Activated naive CD8-positive, alpha-beta T cell treated with anti-CD3 and anti-CD28 coated beads, Interleukin-2, amount 10 ng/mL, durations not matched to agents 7 days and 5 days (primary cell): ENCODE measurements at places on chromosomes 16 and 17. TPM values are rescaled to one million over a fixed set of nuclear protein-coding genes. Genes with fewer than 3 reads are reported as not detected.
A peak's percentile ranks its signal among the peaks of the same experiment; 100 is the strongest.

- no peak for DNase-seq
Measured at GRCh38 chr16:12354296-12354833, 377.8 kb downstream of the SNX29 start.

Gene CES3
- total RNA-seq, result 4.8 TPM

DNA sequence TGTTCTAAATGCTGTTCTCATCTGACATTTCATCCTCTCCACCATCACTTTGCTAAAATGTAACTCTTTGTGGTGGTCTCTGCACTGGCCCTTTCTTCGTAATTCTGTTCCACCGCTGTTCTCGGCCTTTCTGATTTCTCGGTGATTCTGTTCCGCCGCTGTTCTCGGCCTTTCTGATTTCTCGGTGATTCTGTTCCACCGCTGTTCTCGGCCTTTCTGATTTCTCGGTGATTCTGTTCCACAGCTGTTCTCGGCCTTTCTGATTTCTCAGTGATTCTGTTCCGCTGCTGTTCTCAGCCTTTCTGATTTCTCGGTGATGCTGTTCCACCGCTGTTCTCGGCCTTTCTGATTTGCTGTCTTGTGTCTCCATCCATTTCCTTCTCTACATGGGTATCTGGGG, 12.3 kb downstream of the FOXF1 start:
- no peak for DNase-seq

Gene TAC4
- total RNA-seq, result not detected

Gene ADAMTS18
- total RNA-seq, result not detected

- no peak for DNase-seq
Measured at GRCh38 chr17:61289408-61290385, 109.9 kb upstream of the TBX2 start.

GRCh38 chr16:17354141-17354601, 116.6 kb downstream of the XYLT1 start:
- DNase-seq, result no peak

DNA sequence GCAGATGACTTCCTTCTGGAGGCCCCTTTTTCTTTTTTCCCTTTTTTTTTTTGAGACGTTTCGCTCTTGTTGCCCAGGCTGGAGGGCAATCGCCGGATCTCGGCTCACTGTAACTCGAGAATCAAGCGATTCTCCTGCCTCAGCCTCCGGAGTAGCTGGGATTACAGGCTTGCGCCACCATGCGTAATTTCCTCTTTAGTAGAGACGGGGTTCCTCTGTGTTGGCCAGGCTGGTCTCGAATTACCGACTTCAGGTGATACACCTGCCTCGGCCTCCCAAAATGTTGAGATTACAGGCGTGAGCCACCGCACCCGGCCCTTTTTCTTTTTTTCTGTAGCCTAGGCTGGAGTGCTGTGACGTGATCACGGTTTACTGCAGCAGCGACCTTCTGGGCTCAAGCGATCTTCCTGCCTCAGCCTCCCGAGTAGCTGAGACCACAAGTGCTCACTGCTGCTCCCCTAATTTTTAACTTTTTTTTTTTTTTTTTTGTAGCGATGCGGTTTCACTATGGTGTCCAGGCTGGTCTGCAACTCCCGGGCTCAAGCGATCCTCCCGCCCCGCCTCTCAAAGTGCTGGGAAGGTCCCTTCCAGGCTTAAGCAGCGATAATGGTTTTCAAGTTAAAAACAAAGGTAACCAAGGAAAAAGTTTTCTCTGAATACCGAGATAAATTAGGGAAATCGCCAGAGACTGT, 956 bp upstream of the IST1 start:
- peak; percentile 51 for DNase-seq

DNA sequence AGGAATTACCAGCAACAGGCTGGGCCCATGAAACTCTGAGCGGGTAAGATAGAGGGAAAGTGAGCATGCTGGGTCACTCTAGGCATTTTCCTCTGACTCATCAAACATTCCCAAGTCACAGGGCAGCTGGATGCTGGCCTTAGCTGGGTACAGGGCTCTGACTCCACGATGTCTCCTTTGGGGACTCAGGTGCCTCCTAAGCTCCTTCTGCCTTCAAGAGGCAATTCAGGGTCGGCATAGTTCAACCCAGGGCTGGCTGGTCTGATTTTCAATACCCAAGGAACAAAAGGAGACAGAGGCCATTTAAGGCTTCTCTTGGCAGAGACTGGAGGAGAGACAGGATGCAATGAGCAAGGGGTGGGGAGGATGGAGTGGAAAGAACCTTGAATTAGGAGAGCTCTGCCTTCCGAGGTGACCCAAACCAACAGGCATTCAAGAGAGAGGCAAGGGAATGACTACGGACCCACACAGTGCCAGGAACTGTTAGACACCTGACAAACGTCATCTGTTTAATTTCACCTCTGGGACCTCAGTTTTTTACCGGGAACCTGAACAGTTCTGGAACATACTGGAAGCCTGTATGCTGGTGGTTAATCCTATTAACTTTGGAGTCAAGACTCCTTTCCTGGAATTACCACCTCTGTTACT, 910 bp downstream of the WBP2 start:
- no peak for DNase-seq

DNA sequence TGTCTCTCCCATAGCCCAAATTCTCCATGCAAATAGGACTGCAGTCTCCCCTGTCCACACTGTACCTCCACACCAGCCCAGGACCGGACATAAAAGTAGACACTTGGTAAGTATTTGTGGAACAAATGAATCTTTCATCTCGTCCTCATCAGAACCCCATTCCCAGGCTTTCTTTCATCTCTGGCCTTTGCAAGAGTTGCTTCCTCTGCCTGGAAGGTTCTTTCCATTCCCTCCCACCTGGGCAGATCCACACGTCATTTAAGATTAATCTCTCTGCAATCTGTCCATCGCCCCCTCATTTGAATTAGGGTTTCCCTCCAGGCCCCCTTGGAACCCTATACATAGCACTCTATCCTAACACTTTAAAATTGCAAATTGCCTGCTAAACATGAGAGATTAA, 3.9 kb upstream of the NXPH3 start:
- DNase-seq, result no peak

GRCh38 chr17:55157165-55157564, 107.6 kb upstream of the HLF start:
- DNase-seq, result no peak

Gene CLEC18C
- 1.1 TPM for total RNA-seq

DNA sequence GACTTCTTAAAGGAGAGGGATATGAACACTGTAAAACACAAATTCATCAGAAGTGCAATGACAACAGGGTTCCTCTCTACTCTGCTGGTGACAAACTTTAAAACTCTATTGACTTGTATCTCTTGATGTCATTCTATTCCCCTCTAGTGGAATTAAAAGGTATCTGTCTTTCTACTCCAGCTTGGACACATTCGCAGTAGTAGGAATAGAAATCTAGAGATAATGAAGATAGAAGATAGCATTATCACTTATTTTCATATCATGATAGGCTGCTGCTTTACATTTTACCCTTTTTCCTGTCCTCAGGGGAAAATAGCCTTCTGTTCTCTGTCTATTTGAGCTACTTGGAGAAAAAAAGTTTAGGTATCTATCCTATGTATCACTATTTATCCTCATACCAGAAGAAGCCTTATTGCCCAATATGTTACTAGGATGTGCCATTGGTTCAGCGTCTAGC, 209.6 kb upstream of the CACNG5 start:
- DNase-seq, result no peak

Gene PITPNM3
- total RNA-seq, result 0.64 TPM

Gene ABCC11
- total RNA-seq, result 0.09 TPM

- no peak for DNase-seq
Measured at GRCh38 chr16:30418350-30419181, 11.2 kb downstream of the ZNF771 start.

Gene STH
- total RNA-seq, result not detected

DNA sequence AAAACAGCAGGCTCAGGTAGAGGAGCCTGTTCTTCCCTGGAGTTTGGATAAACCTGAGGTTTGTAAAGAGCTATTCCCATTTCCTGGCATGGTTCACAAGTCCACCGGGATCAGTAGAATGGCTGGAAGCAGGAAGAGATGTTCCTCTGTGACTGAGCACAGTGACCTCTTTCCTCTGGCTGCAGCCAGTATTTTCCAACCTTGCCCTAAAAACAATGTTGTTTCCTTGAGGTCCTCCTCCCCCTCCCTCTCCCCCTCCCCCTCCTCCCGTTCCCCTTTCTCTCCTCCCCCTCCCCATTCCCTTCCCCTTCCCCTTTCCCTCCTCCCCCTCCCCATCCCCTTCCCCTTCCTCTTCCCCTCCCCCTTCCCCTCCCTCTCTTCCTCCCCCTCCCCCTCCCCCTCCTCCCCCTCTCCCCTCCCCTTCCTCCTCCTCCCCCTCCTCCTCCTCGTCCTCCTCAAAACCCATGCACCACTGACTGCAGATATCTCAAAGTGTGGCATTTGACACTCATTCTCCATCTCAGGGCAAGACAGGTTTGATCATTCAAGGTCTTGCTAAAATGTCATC, 58.9 kb upstream of the MON1B start:
- no peak for DNase-seq

DNA sequence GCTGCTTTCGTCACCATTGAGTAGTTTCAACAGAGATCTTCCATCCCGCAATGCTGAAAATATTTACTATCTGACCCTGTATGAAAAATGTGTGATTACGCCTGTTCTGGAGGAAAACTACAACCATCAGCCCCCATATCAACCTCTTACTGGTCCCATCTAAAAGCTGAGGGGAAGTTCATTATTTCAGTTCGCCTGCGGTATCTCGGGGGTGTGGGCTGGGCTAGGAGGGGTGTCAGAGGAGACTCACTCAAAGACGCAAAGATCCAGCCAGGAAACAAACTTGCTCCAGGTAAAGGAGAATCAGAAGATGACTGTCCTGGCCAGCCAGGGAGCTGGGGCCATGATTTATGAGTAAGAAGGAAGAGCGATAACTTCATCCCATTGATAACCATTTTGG, 13.7 kb downstream of the CACNG1 start:
- no peak for DNase-seq

DNA sequence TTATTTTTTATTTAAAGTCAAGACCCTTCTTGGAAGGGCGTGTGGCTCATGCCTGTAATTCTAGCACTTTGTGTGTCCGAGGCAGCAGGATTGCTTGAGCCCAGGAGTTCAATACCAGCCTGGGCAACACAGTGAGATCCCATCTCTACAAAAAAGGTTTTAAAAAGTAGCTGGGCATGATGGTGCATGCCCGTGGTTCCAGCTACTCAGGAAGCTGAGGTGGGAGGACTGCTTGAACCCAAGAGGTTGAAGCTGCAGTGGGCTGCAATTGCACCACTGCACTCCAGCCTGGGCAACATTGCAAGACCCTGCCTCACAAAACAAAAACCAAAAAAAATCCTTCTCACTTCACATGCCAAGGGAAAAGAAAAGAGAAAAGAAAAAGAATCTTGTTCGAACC, 29.6 kb downstream of the MINK1 start:
- no peak for DNase-seq

- DNase-seq, result no peak
Measured at GRCh38 chr16:14015948-14016347, 55.2 kb upstream of the MRTFB start.

Gene SBK1
- 15.9 TPM for total RNA-seq

Gene PRAC1
- total RNA-seq, result not detected

GRCh38 chr17:45410144-45411091, 22.3 kb downstream of the ARHGAP27 start:
- DNase-seq, result peak; percentile 72

Gene OR1D2
- total RNA-seq, result not detected

DNA sequence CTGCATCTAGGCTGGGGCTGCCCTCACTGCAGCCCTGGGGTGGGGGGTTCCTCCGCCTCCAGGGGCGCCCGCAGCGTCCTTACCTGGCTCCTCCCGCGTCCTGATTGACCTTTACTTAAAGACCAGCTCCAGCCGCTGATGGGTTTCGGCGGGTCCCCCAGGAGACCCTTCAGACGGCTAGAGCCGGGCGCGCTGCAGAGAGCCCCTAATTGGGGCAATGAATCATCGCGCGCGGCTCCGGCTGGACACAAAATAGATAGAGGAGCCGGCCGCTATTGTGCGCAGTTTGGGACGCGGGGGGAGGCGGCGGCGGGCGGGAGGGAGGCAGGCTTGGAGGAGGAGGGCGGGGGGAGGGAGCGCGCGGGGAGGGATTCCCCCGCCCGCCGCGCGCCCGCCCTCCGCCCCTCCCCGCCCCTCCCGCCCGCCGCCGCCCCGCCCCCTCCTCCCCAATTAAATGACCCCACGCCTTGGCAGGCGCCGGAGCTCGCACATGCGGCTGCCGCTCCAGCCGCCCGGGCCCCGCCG, 56.5 kb upstream of the CIBAR2 start:
- DNase-seq, result no peak

DNA sequence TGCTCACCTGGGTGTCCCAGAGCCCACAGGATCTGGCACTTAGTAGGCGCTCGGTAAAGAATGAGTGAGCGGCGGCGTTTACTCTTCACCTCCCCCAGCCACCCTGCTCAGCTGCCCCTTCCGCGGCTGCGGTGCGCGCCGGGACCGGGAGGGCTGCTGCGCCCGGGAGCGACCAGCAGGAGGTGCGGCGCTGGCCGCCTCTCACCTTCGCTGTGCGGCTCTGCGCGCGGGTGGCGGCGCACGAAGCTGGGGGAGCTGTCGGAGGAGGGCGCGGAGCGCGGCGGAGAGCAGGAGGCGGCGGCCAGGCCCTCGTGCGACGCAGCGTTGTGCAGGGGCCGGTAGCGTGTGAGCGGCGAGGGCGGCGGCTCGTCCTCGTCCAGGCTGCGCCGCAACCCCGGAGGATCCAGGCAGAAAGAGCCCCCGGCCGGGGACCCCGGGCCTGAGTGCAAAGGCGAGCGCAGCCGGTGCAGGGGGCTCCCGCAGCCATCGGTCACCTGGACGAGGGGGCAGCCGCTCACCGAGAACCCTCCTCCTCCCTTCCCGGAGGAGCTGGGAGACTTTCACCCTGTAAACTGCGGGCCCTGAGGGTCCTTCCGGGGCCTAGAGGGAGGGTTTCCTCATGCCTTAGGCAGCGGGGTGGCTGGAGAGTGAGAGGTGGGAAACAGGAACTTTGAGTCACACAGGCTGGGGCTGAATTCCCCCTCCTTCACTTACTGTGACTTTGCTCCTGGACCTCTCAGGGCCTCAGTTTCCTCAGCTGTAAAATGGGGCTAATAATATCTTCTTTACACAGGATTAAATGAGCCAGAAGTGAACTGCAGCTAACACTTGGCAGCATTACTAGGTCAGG, 12.5 kb downstream of the SAMD14 start:
- DNase-seq, result peak; percentile 81

Gene C1QBP
- 112 TPM for total RNA-seq

Gene COQ9
- 40.3 TPM for total RNA-seq

- DNase-seq, result no peak
Measured at GRCh38 chr17:19644493-19645210, 3.9 kb upstream of the ALDH3A2 start.

Gene SPIRE2
- 1.5 TPM for total RNA-seq

Gene MFAP4
- total RNA-seq, result not detected

Gene CD300E
- total RNA-seq, result not detected

Gene KRTAP4-3
- total RNA-seq, result not detected

DNA sequence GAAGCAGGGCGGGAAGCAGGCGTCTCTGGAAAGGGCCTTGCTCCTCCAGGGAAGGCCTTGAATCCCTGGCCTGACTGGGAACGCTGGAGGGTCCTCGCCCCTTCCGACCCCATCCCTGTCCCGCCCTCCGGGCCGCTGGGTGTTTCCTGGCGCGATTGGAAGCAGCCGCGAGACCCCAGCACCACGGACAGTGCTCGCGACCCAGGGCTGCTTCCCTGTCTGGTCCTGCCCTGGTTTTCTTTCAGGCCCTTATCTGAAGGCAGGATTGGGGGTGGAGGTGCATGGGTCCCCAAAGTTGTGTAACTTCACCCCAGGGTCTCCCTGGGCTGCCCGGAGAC, 2.1 kb downstream of the MGAT5B start:
- DNase-seq, result peak; percentile 41

- peak; percentile 100 for DNase-seq
Measured at GRCh38 chr16:46688654-46689364, at the start of gene VPS35. TSS of gene VPS35 (minus strand) at chr16:46689178. CDS start at chr16:46689133, 45 bp downstream.
